A549 treated with AZD2906 at 1 μM for 4 hours (cell line): ENCODE measurements at places on chromosomes 12 and 14. TPM values are rescaled to one million over a fixed set of nuclear protein-coding genes. Genes with fewer than 3 reads are reported as not detected.

Gene TEDC1
- total RNA-seq: 30.6 to 49.9 TPM (median 48.4 TPM) in 5 replicates

Gene TCL1B
- total RNA-seq: not detected in 5 replicates

Gene TMPRSS12
- not detected in 5 replicates for total RNA-seq

Gene TMEM116
- 4.5 to 6.6 TPM (median 5.4 TPM) in 5 replicates for total RNA-seq

Gene INHBC
- 0.05 to 0.06 TPM (median 0.05 TPM) in 3 of 5 replicates, not detected in the others for total RNA-seq

Gene B4GALNT1
- 32.6 to 47.2 TPM (median 42.2 TPM) in 5 replicates for total RNA-seq

Gene BICDL1
- total RNA-seq: 2.9 to 4.6 TPM (median 4.0 TPM) in 5 replicates

Gene SYT1
- 4.3 to 6.1 TPM (median 5.1 TPM) in 5 replicates for total RNA-seq

Gene DERA
- 40.3 to 60.9 TPM (median 41.4 TPM) in 5 replicates for total RNA-seq

Gene KRT79
- total RNA-seq: 0.05 to 0.10 TPM (median 0.07 TPM) in 4 of 5 replicates, not detected in the other

Gene FIGNL2
- 0.21 to 0.29 TPM (median 0.28 TPM) in 5 replicates for total RNA-seq

Gene MORN3
- total RNA-seq: 0.15 to 0.27 TPM (median 0.23 TPM) in 5 replicates

Gene MYH7
- 0.01 to 0.02 TPM (median 0.02 TPM) in 4 of 5 replicates, not detected in the other for total RNA-seq

Gene KRT82
- total RNA-seq: not detected in 5 replicates

Gene CACNA1C
- total RNA-seq: 0.02 to 0.06 TPM (median 0.03 TPM) in 4 of 5 replicates, not detected in the other

Gene TMEM30B
- total RNA-seq: 0.16 to 0.25 TPM (median 0.22 TPM) in 5 replicates

Gene DHH
- total RNA-seq: not detected in 5 replicates

Gene CLEC9A
- not detected in 5 replicates for total RNA-seq

Gene MGAT4C
- total RNA-seq: 0.02 to 0.06 TPM (median 0.05 TPM) in 3 of 5 replicates, not detected in the others

Gene KLRC2
- 1.3 to 2.2 TPM (median 2.0 TPM) in 5 replicates for total RNA-seq

Gene PROX2
- not detected in 5 replicates for total RNA-seq
